Astrocyte (in vitro differentiated cells and primary cell): ENCODE measurements at places on chromosomes 2 and 18.

GRCh38 chr2:29238497-29238896 lies 123.3 kb downstream of the CLIP4 start:
- no peaks in the 10 kb centered on the region for H3K36me3 ChIP-seq
- no peak overlapping the region for H3K4me3 ChIP-seq
- H3K4me1 ChIP-seq = no peaks in the 10 kb centered on the region
- H3K27me3 ChIP-seq = peaks cover 17% of the 10 kb centered on the region
- H3K27ac ChIP-seq = no peak overlapping the region

- no peak for DNase-seq
- H3K4me3 ChIP-seq = no peak overlapping the region
- H3K27ac ChIP-seq = no peak overlapping the region
- peaks cover 8% of the 10 kb centered on the region for H3K4me1 ChIP-seq
Measured at GRCh38 chr18:34957864-34958259, 83.4 kb upstream of the MAPRE2 start.

DNA sequence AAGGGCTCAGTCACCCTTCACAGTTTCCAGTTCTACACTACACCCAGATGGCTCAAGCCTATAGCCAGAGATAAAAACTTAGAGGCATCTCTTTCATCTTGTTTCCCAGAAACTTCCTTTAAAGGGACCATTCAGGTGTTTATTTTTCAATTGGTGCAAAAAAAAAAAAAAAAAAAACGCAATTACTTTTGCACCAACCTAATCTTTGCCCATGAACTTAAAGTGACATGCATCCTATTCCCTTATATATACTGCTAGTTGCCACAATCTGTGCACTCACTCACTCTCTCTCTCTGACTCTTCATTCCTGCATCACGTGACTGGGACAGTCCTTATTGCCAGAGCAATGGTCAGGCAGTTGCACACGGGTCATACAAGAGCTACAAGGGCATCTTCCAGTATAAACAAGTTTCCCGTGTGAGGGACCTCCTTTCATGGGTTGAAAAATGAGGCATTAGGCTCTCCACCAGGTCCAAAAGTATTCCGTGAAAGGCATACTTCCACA lies 789.4 kb downstream of the EPHA4 start:
- no peak for DNase-seq
- H3K27me3 ChIP-seq = no peaks in the 10 kb centered on the region
- H3K27ac ChIP-seq = no peak overlapping the region
- no peaks in the 10 kb centered on the region for H3K36me3 ChIP-seq

- H3K36me3 ChIP-seq = no peaks in the 10 kb centered on the region
- H3K27ac ChIP-seq = no peak overlapping the region
- DNase-seq = no peak
- H3K4me3 ChIP-seq = no peak overlapping the region
- H3K27me3 ChIP-seq = peaks cover 2% of the 10 kb centered on the region
Measured at GRCh38 chr2:28993206-28993960, 12.3 kb downstream of the TOGARAM2 start.

DNA sequence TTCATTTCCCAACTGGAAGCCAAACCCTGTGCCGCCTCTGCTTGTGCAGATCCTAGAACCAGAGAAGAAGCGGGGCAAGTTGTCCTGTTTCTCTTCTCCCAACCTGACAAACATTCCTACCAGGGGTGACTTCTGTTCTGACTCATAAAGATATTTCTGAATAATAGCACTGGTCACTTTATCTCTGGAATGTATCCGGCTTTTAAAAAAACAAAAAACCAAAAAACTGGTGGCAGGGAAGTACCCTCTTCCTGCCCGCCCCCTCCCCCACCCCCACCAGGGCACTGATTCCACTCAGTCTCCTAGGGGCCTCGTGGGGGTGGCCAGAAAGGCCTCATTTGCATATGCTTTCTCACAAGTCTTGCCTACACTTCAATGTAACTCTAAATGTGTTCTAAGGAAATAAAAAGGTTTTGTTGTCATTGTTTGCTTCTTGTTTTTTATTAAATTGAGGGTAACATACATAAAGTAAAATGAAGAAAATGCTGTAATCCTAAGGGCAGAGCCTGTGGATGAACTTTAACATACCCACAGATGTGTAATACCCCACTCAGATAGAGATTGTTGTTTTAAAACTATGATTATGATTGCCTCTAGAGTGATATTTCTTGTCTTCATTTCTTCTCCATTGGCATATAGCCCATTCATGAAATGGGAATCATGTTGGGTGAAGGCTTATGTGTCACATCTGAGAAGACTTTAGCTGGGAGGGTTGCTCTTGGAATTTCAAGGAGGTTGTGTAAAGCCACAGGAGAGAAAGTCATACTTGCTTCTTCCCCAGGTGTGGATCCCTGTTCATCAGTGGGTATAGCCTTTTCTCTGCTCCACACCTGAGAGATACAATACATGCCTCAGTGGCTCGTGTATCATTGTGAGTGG lies 5.3 kb upstream of the FOSL2 start:
- no peak overlapping the region for H3K4me3 ChIP-seq
- H3K27ac ChIP-seq = peak overlapping the region; percentile 5
- peaks cover 36% of the 10 kb centered on the region for H3K4me1 ChIP-seq

DNA sequence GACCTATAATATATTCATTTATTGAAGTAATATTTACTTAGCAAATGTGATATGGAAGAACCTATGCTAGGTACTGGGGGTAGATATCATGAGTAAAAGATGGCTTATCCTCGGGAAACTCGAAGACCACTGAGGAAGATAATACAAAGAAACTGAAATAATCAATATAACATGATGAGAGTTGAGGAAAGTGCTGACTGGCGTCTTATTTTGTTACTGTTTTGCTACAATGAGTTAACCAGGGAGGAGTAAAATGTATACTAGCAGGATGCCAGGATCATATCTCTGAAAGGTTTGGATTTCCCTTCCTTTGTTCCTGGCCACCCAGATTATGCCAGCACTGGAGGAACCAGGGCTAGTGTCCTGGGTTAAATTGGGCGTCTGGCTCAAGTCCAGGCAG lies 111.7 kb upstream of the SPATS2L start:
- no peak for DNase-seq
- no peaks in the 10 kb centered on the region for H3K36me3 ChIP-seq
- peaks cover 2% of the 10 kb centered on the region for H3K27me3 ChIP-seq
- no peaks in the 10 kb centered on the region for H3K4me1 ChIP-seq
- no peak overlapping the region for H3K4me3 ChIP-seq

GRCh38 chr2:9261231-9261883 lies 54.7 kb downstream of the ASAP2 start:
- DNase-seq = no peak
- no peak overlapping the region for H3K4me3 ChIP-seq
- H3K4me1 ChIP-seq = peaks cover 50% of the 10 kb centered on the region
- no peaks in the 10 kb centered on the region for H3K36me3 ChIP-seq

GRCh38 chr2:116141891-116142474 lies 1672.5 kb upstream of the DDX18 start:
- H3K27ac ChIP-seq = no peak overlapping the region
- H3K4me3 ChIP-seq = no peak overlapping the region
- no peaks in the 10 kb centered on the region for H3K36me3 ChIP-seq
- no peaks in the 10 kb centered on the region for H3K27me3 ChIP-seq
- no peaks in the 10 kb centered on the region for H3K4me1 ChIP-seq

- no peak overlapping the region for H3K4me3 ChIP-seq
- peaks cover 32% of the 10 kb centered on the region for H3K4me1 ChIP-seq
- DNase-seq = no peak
- H3K27ac ChIP-seq = no peak overlapping the region
- no peaks in the 10 kb centered on the region for H3K36me3 ChIP-seq
Measured at GRCh38 chr18:57841568-57841967, 38.5 kb upstream of the ATP8B1 start.

DNA sequence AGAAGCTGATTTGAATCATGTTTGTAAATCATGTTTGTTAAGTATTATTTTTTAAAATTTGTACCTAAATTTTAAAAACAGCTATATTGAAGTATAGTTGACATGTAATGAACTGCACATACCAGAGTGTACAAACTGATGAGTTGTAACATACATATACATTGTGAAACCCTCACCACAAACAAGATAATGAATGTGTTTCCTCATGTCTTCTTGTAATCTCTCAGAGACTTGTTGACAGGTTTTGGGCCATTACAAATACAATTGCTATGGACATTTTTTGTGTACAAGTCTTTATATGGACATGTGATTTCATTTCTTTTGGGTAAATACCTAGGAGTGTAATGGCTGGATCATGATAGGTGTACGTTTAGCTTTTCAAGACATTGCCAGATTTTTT lies 21.5 kb downstream of the WDR43 start:
- H3K4me3 ChIP-seq = no peak overlapping the region
- H3K4me1 ChIP-seq = no peaks in the 10 kb centered on the region

- no peak overlapping the region for H3K4me3 ChIP-seq
- no peaks in the 10 kb centered on the region for H3K27me3 ChIP-seq
- H3K27ac ChIP-seq = no peak overlapping the region
- no peaks in the 10 kb centered on the region for H3K36me3 ChIP-seq
- DNase-seq = peak; percentile 32
- H3K4me1 ChIP-seq = peaks cover 14% of the 10 kb centered on the region
Measured at GRCh38 chr2:141554810-141555209, 576.0 kb downstream of the LRP1B start.

DNA sequence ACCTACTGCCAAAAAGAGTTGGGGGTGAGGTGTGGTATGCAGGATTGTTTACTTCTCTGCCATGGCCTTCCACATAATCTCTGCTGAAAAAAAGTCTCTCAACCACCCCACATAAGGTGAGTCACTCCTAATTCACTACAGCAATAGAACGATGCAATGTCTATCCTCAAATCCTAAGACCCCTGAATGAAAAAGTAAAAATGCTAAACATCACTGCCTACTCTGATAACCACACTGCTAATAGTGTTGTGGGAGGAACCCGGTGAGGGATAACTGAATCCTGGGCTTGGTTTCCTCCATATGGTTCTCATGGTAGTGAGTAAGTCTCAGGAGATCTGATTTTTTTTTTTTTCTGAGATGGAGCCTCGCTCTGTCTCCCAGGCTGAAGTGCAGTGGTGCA lies 252.5 kb downstream of the PIEZO2 start:
- H3K27ac ChIP-seq = no peak overlapping the region
- no peaks in the 10 kb centered on the region for H3K4me1 ChIP-seq
- no peak overlapping the region for H3K4me3 ChIP-seq
- peak; percentile 15 for DNase-seq
- no peaks in the 10 kb centered on the region for H3K36me3 ChIP-seq
- no peaks in the 10 kb centered on the region for H3K27me3 ChIP-seq

GRCh38 chr18:59736061-59736460 lies 38.8 kb upstream of the CCBE1 start:
- H3K27me3 ChIP-seq = no peaks in the 10 kb centered on the region
- no peaks in the 10 kb centered on the region for H3K4me1 ChIP-seq
- no peak overlapping the region for H3K4me3 ChIP-seq

- H3K4me1 ChIP-seq = peaks cover 5% of the 10 kb centered on the region
- no peak for DNase-seq
- no peaks in the 10 kb centered on the region for H3K27me3 ChIP-seq
- H3K27ac ChIP-seq = no peak overlapping the region
Measured at GRCh38 chr2:66461664-66462500, 27.0 kb downstream of the MEIS1 start.

DNA sequence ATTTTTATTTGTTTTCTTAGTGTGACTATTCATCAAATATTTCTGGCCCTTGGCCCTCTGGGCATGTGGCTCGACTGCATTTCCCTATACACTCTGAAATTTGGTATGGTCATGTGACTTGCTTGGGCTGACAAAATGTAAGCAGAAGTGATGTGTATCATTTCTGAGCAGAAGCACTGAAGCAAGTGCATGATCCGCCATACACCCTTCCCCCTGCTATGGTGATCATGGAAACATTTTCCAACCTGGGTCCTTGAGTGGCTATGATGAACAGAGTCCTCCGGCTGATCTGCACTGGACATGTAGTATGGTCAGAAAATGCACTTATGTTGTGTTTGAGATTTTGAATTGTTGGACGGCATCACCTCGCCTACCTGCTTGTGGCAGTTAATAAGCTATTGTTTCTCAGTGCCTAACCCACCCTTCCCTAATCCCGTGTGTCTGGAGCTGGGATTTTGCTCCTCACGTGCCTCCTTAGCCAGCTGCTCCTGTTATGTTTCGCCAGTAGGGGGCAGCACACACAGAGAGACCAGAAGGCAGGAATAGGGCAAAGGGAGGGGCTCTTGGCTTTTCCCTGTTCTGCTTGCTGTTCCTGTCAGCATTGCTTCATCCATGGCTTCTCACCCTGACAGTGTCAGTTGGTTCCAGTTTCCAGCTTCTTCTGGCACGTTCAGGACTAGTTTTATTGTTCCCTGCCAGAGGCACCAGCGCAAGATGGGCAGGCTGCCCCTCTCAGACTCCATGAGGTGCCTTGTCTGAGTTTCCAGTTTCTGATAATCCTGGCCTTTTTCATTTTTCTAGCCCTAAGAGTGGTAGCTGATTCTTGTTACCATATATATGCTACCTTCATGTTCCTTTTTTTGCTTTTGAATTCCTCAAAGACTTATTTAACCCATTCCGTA lies 207.4 kb downstream of the ARL6IP6 start:
- no peaks in the 10 kb centered on the region for H3K4me1 ChIP-seq
- H3K27me3 ChIP-seq = no peaks in the 10 kb centered on the region
- no peak overlapping the region for H3K27ac ChIP-seq
- no peak overlapping the region for H3K4me3 ChIP-seq
- no peaks in the 10 kb centered on the region for H3K36me3 ChIP-seq

DNA sequence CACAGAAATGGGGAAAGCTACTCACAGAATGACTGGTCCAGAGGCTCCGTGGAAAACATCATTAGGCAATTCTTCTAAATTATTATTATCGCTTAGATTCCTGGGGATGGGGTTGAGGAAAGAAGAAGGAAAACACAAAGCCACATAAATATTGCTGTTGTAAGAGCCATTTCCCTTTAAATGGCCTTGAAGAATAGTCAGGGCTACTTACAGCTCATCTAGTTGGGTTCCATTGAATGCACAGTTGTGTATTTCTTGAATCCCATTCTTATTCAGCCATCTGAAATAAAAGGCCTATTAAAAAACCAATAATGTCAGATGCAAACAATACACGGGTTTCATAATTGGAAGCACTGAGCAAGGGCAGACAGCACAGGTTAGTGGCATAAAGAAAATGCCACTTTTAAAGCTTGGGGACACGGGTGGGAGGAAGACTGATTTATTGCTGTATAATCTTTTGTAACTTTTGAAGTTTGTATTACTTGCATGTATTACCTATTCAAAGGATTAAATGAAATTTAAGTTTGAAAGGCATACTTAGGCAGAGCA lies 171.4 kb downstream of the FSHR start:
- no peaks in the 10 kb centered on the region for H3K27me3 ChIP-seq
- no peak for DNase-seq
- H3K36me3 ChIP-seq = no peaks in the 10 kb centered on the region
- no peak overlapping the region for H3K4me3 ChIP-seq
- H3K27ac ChIP-seq = no peak overlapping the region
